ENCODE measurements at places on chromosomes 16 and 17. TPM values are rescaled to one million over a fixed set of nuclear protein-coding genes. Genes with fewer than 3 reads are reported as not detected.
A peak's percentile ranks its signal among the peaks of the same experiment; 100 is the strongest.

- no peak for DNase-seq
Measured at GRCh38 chr17:78717431-78717980, 64.6 kb downstream of the CYTH1 start.

DNA sequence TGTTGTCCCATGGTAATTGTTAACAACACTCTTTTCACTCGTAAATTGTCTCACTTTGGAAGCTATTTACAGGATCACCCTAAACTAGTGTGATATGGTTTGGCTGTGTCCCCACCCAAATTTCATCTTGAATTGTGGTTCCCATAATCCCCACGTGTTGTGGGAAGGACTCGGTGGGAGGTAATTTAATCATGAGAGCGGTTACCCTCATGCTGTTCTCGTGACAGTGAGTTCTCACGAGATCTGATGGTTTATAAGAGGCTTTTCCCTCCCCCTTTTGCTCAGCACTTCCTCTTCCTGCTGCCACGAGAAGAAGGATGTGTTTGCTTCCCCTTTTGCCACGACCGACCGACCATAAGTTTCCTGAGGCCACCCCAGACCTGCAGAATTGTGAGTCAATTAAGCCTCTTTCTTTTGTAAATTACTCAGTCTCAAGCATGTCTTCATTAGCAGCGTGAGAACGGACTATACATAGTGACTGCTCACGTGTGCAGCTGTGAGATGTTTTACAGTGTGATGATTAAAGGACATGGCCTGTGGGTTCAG, 34.4 kb downstream of the DNAH3 start:
- DNase-seq, result peak; percentile 45

The GOSR2 gene
- 60.9 TPM for polyA plus RNA-seq

GRCh38 chr17:75525806-75526554, 483 bp downstream of the LLGL2 start:
- DNase-seq, result no peak

- DNase-seq, result no peak
Measured at GRCh38 chr17:35496451-35497290, 40.8 kb downstream of the SLFN12L start.

- DNase-seq, result no peak
Measured at GRCh38 chr17:2453325-2453724, 52.5 kb upstream of the MNT start.

DNA sequence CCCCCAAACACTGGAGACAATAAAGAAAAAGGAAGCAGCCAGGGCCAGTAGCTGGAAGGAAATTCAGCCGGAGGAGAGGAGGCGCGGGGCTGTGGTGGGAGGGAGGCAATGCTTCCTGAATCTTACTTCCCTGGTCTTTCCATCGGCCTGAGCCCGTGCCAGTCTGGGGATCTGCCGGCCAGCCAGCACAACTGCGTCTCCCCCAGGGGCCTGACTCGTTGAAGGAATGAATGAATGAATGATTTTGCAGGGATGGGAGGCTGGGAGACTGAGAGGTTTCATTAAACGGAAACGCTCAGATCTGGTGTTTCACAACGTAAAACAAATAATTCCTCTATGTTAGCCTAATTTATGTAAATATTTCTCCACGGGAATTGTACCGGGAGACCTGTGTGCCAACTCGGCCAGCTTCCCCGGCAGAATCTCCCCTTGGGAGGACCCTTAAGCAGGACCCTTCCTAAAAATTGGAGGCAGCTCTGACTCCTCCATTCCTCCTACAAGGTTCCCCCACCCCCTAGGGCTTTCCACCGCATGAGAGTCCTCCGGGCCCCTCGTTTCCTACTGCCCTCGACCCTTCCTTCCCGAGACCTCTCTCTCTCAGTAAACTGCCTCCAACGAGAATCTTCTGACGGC, 1.3 kb upstream of the BAIAP2 start:
- no peak for DNase-seq

The LHX1 gene
- polyA plus RNA-seq, result 3.1 TPM

- no peak for DNase-seq
Measured at GRCh38 chr17:77035526-77035925, 105.2 kb upstream of the SEC14L1 start.

- DNase-seq, result peak; percentile 52
Measured at GRCh38 chr16:8885674-8886592, 3.8 kb downstream of the LITAFD start.

- DNase-seq, result peak; percentile 84
Measured at GRCh38 chr16:65249768-65250167, 127.9 kb upstream of the CDH11 start.

DNA sequence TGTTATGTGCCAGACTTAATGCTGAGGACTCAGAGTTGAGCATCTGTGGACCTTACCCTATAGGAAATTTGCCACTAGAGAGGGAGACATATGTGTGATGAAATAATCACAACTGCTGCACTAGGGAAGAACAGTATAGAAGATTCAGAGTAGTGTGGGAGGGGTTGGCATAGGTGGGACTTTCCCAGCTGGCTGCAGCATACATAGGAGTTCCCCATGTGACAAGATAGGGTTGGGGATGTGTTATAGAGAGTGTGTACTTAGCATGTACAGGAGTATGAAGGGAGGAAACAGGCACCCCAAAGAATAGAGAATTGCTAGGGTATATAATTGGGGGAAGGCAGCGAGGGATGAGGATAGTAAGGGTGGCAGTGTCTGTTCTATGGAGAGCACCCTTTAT, 2.9 kb downstream of the NUP93 start:
- no peak for DNase-seq

The LGALS9B gene
- polyA plus RNA-seq, result not detected

DNA sequence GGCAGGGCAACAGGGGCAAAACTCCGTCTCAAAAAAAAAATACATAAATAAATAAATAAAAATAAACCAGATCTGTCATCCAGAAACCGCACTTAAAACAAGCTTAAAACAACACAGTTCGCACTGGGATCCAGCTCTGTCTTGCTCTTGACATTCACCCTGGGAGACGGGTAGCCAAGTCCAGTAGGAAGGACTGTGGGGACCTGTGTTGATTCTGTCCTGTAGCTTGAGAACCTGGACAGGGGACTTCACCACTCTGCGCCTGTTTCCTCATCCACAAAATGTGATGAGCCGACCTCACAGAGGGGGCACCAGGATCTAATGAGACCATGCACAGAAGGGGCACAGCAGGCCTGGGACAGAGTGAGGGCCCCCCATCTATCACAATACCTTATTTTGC, 1.5 kb upstream of the RAI1 start:
- no peak for DNase-seq

The TRPV2 gene
- 0.72 TPM for polyA plus RNA-seq

DNA sequence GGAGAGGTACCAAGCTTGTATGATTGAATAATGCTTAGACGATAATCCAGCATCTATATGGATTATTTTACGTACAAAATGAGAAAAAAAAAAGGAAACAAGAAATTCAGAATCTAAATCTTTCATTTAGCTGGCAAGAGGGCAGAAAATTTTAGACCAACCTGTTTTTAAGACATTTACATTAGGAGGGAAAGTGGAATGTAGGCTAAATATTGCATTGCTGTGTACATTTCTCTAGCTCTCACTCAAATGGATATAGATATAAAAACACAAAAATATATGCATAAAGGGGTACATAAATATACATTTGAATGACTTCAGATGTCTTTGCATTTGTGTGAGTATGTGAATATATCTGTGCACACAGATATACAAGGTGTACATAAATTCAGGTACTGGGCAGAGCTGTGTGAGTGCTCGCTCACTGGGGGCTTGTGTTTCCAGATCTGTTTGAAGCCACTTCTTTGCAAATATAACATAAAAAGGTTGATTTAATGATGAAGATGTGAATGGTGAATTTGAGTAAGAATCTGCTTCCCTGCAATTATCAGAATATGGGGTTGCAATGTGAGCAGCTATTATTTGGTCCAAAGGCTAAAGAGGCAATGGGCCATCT, 14.2 kb upstream of the ZFHX3 start:
- DNase-seq, result no peak

DNA sequence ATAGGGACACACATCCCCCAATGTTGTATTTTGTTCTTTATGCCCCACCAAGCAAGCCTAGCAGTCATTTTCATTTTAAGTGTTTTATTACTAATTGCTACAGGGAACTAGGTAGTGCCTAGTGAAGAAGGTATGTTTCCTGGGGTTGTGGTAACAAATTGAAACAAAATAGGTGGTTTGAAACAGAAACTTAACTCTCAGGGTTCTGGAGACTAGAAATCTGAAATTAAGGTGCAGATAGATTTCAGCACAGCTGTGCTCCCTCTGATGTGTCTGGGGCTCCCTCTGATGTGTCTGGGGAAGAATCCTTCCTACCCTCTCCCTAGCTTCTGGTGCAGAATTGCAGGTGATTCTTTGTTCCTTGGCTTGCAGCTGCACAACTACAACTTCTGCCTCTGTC, 390.1 kb downstream of the ZFHX3 start:
- DNase-seq, result no peak

The TERB1 gene
- polyA plus RNA-seq, result not detected

DNA sequence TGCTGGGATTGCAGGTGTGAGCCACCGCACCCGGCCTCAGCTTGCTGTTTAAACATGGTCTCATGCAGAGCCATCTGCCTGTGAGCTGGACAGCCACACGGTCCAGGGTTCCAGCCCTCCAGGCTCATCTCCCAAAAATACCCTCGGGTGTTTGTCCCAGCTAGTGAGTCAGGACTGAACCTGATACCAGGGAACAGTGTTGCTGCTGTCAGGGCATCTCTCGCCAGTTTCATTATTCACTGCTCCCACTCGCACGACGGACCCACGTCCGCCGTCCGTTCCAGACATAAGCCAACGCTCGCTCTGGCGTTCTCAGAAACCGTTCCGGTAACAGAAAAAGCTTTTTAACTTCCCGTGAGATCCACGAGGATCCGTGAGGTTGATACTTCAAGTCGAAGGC, 77.6 kb downstream of the NXN start:
- DNase-seq, result no peak

DNA sequence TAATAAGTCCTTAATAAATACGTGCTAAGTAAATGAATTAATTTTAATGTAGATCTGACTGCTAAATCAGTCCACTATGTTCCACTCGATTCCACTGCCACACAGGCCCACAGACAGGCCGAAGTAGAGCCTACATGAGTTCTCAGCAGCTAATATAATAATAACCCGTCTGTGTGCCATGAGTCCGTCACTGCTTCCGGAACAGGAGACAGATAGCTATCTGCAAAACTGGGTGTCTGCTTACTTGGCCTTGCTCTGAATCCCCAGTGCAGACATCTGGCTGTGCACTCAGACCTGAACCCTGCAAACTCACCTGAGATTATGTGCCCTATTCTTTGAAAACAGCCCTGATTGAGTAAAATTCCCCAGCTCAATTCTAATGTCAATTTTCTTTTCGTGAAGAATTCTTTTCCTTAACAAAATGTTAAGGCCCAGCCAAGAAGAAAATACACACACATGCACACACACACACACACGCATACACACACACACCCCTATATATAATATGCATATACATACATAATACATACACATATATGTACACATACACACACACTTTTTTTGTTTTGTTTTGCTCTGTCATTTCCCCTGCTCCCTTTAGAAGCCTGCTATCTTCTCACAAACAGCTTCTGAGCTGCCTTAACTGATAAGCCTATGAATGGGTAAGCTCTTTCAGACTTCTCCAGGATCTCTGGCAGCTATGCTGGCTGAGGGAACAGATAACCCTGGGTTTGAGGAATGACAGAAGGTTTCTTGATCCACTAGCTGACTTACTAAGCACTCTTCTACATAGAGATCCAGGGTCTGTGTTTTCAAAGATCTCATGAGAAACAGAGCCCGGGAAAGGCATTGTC, 39.8 kb upstream of the TOM1L1 start:
- DNase-seq, result no peak

GRCh38 chr16:64144617-64145016, 977.2 kb downstream of the CDH11 start:
- DNase-seq, result no peak

DNA sequence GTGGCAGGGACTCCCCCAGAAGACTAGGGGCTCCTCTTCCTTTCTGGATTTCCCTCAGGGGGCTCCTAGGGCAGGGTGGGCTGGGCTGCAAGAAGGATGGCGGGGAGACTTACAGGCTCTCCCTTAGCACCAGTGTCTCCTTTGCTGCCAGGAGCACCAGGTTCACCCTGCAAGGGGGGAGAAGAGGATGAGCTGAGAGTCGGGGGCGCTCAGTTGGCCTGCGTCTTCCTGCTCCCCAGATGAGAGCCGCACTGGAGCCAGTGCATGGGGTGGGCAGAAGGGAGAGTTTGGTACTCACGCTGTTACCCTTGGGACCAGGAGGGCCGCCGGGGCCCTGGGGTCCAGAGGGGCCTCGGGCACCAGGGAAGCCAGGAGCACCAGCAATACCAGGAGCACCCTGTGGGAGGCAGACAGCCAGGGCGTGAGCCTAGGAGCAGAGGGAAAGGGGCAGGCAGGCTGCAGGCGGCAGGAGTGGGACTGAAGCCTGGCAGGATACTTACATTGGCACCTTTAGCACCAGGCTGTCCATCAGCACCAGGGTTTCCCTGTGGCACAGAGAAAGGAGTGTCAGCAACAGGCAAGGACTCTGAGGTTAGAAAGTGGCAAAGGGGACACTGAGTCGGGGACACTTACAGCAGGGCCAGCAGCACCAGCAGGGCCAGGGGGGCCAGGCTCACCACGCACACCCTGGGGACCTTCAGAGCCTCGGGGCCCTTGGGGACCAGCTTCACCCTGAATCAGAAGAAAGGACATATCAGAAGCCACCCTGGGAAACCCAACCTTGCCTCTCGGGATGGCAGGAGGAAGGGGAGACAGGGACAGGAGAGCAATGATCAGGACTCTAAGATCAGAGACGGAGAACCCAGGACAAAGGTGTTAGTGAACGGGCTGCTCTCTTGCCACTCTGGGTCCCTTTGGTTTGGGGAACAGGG, 6.2 kb downstream of the COL1A1 start:
- no peak for DNase-seq

- no peak for DNase-seq
Measured at GRCh38 chr16:79013930-79014660, 586.4 kb downstream of the MAF start.

DNA sequence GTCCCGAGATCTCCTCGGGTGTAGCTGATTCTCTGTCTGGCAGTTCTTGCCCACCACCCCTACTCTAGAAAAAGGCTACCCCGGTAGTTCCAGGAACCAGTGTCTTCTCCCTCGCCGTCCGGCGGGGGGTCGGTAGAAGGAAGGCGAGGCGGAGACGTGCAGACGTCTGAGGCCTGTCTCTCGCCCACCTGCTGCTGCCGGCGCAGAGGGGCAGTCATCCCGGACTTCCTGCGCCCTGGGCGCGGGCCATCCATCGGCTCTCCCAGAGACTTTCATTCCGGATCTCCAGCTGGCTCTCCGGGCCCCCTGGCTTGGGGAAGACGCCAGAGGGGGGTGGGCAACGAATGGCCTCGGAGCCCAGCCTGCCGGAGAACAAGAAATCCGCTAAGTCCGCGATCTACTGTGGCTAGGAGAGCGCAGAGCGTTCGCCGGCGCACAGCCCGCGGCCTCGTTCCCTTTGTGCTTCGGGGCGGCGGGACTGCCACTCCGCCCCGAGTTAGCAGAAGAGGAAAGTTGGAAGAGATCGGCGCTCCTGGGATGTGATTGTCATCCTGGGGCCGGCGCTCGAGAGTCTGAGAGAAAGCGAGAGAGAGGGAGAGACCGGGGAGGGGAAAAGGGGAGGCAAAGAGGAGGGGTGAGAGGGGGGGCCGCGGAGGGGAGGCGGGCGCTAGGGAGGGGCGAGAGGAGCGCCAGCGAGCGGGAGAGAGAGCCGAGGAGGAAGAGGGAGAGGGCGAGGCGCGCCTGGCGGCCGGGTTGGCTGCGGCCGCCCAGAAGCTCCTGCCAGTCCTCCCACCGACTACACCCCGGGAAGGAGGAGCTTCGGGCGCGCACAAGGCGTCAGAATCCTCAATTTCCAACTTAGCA, at the start of gene IRX5:
TSS of gene IRX5 (plus strand) at position 861 of the 864 bp plus-strand sequence. CDS start 334 bp downstream, outside the sequence.
- peak; percentile 97 for DNase-seq

GRCh38 chr17:4994081-4994595, 3.2 kb downstream of the INCA1 start:
- no peak for DNase-seq

The FBXW10 gene
- polyA plus RNA-seq, result not detected

- peak; percentile 47 for DNase-seq
Measured at GRCh38 chr17:81251709-81252301, 12.7 kb downstream of the NDUFAF8 start.

The RPS6KB1 gene
- 13.6 TPM for polyA plus RNA-seq
